Activated T-helper 2 cell treated with anti-CD3 and anti-CD28 coated beads, Interferon-gamma antibody, Interleukin-2, Interleukin-4, amounts not matched to agents 10 μg/mL and 5 μg/mL and 100 μg/mL, durations not matched to agents 14 hours and 24 hours and 36 hours (primary cell): ENCODE measurements at places on chromosomes 16 and 17. TPM values are rescaled to one million over a fixed set of nuclear protein-coding genes. Genes with fewer than 3 reads are reported as not detected.

The CCDC154 gene
- total RNA-seq, result 0.80 and 1.2 TPM in 2 replicates

The KRT12 gene
- total RNA-seq, result not detected in 2 replicates

The DPEP1 gene
- not detected in 2 replicates for total RNA-seq

The TTYH2 gene
- 17.0 and 19.6 TPM in 2 replicates for total RNA-seq
